ENCODE measurements at places on chromosomes 2 and 18. TPM values are rescaled to one million over a fixed set of nuclear protein-coding genes. Genes with fewer than 3 reads are reported as not detected.

Gene BUB1
- 0.17 TPM for total RNA-seq

Gene MSTN
- total RNA-seq = 6.6 TPM

Gene SERPINE2
- total RNA-seq = 11.2 TPM

Gene RNF103
- total RNA-seq = 21.0 TPM

Gene POTEJ
- total RNA-seq = not detected

Gene CTAGE1
- total RNA-seq = not detected

Gene SCG2
- 0.08 TPM for total RNA-seq

Gene STPG4
- total RNA-seq = not detected

Gene ATP6V1C2
- 0.12 TPM for total RNA-seq
